ENCODE measurements at places on chromosomes 6 and 20.

DNA sequence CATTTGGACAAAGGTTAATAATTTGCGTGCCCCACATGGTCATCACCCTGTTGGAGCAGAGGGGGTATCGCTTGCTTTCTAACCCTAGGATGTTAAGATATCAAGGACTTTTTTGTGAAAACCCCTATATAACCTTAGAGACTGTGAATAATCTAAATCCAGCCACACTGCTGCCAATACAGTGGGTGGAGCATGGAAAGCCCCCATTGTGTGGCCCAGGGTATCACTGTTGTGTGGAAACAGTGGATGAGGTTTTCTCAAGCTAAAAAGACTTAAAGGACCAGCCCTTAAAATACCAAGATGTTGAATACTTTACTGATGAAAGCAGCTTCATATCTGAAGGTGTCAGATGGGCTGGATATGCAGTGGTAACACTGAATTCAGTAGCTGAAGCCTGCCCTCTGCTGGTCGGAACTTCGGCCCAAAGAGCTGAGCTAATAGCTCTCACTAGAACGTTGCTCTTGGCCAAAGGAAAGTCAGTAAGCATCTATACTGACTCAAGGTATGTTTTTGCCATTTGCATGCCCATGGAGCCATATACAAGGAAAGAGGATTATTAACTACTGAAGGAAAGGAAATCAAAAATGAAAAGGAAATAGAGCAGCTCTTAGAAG lies 695.2 kb downstream of the PHF3 start:
- no peak for DNase-seq

- DNase-seq, result no peak
These were observed 213.6 kb downstream of the RNGTT start for GRCh38 chr6:88749849-88750248.

- no peak for DNase-seq
These were observed 1.5 kb downstream of the VARS2 start for GRCh38 chr6:30915591-30915946.

DNA sequence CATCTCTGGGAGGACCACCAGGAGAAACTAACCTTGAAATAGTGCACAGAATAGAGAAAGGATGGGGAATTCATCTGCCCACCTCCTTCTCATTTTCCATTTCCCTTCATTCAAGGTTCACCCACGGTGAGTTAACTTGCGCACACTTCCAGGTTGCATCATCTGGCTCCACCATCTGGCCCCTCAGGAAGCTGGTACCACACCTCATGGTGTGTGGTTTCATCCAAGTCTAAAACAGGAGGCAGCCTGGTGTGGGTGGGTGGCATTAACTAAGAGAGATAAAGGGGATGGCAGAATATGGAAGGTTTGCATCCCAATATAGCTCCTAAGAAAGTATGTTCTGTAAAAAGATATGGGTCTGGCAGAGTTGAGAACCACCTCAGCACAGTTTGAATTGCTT lies 3.8 kb downstream of the ZNF334 start:
- DNase-seq, result no peak

GRCh38 chr20:43765916-43766315 lies 39.1 kb upstream of the GTSF1L start:
- no peak for DNase-seq

GRCh38 chr6:53290537-53291510 lies 57.9 kb downstream of the ELOVL5 start:
- no peak for DNase-seq

DNA sequence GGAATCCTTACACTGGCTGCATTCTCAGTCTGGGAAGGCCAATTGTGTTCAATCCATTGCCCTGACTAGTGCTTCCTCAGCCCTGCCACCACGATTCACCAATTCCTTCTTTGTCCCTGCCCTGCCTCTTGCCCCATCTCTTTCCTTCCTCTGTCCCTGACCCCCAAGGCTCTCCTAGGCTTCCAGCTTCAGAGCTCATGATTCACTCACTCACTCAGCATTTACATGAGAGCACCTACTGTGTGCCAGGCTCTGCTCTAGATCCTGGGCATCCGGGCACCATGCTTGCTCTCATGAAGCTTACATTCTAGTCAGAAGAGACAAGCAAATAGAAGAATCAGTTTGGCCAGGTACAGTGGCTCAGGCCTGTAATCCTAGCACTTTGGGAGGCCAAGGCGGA lies 489.5 kb upstream of the JARID2 start:
- no peak for DNase-seq

GRCh38 chr6:135189344-135189743 lies 8.2 kb downstream of the MYB start:
- DNase-seq, result no peak

GRCh38 chr6:157754351-157754750 lies 68.7 kb upstream of the SNX9 start:
- no peak for DNase-seq

DNA sequence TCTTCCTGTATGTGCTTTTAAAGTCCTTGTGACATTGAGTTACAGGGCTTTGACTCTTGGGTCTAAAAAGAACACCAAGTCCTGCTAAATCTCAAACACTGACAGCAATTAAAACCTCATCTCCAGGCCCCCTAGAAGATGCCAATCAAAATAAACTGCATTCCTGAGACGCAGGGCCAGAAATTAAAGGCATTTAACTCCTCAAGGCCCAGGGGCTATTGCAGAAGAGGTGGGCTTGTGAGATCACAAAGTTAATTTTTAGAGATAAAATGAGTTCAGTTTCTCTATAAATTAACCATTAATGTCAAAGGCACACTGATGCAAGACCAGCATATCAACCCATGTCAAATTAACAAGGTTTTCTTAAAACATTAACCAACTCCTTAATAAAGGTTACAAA lies 145.6 kb upstream of the CARMIL1 start:
- no peak for DNase-seq

- DNase-seq, result no peak
These were observed 12.0 kb upstream of the PTPN1 start for GRCh38 chr20:50498071-50498776.

GRCh38 chr20:62632575-62633090 lies 9.7 kb upstream of the SLCO4A1 start:
- DNase-seq, result no peak

- DNase-seq, result no peak
These were observed 63.9 kb downstream of the REV3L start for GRCh38 chr6:111418971-111419693.

DNA sequence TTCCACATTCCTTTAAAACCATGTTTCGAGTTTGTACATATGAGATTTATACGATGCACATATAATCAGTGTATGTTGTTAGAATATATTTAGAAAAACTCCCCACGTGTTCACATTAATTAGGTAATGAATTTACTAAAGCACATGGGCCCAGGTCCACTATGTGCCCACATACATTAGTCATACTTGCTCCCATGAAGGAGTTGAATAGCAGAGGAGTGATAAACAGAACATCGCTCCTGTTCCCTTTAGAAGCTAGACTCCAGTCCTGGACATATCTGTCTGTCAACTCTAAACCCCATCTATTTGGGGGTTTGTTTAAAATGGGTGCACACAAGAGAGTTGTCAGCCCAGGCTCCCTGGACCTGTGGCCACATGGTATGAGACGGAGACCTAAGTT lies 108.1 kb upstream of the TIAM2 start:
- DNase-seq, result no peak

DNA sequence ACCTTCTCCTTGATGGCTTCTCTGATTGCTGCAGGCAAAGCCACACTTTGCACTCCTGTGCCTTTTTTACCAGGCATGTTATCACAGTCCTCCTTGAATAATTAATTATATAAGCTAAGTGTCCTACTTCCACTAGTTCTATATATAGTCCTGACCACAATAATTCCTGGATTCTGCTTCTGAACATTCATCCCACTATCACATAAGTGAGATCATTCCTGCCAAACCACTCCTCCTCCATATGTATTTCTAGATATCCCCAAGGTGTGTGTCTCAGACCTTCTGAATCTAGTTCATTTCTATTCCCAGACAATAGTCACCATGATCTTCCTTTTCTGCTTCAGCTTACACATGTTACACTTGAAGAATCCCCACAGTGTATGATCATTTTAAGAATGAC lies 1237.5 kb upstream of the MAP3K7 start:
- no peak for DNase-seq

DNA sequence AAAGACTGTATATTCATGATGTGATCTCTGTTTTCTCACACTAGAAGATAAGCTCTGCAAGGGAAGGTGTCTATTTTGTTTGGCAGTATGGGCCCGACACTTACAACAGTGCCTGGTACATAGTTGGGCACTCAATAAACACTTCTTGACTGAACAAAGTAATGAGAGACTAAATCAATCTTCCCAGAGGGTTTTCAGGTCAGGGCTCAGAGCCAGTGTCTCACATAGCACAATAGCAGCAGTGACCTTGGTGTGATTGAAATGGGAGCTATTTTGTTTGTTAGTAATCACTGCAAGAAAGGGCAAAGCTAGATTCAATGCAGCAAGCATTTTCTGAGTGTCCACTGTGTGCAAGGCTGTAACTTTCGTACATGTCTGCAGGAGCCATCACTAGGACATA lies 26.4 kb upstream of the GCM1 start:
- DNase-seq, result no peak

DNA sequence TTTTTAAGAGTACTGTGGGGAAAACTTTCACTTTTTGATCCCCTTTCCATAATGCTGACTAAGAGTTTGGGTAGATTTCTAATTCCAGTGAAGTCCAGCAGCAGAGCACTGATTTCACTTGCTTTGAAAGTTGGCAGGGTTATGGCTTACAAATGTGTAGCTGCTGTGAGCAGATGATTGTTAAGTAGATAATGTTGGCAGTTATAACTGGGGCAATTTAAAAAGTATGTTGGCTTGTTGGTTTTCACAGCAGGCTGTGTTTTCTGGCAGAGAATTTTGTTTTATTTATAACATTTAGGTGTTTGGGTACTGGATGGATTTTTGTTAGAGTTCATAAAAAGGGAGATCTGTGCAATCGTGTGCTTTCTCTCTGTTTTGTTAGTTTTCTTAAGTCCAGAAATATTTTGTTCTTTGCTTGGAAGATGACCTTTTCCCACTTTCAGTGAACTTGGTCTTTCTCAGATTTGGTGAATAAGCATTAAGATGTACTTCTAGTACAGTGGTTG lies 31.4 kb downstream of the AFDN start:
- DNase-seq, result no peak

- DNase-seq, result no peak
These were observed 140.1 kb upstream of the BTBD3 start for GRCh38 chr20:11777387-11778205.

DNA sequence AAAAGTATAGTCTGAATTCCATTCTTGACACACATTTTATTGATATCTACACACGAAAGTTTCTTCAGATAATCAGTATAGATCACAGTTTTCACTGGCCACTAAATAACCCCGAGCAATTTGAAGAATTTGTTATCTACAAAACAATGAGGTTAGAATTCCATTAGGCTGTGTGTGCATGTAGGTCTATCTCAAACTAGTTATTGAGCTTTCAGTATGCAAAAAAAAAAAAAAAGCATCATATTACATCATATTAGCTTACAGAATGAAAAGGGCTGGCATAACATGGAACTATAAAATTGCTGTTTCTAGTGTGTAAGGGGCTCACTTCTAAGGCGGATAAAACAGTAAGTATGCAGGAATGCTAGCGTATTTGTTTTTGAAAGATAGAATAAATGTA lies 59.5 kb upstream of the ADGRG6 start:
- no peak for DNase-seq

- DNase-seq, result no peak
These were observed 725.0 kb upstream of the HS3ST5 start for GRCh38 chr6:115067690-115068447.

- DNase-seq, result no peak
These were observed 33.3 kb downstream of the GSTA3 start for GRCh38 chr6:52876056-52876787.

DNA sequence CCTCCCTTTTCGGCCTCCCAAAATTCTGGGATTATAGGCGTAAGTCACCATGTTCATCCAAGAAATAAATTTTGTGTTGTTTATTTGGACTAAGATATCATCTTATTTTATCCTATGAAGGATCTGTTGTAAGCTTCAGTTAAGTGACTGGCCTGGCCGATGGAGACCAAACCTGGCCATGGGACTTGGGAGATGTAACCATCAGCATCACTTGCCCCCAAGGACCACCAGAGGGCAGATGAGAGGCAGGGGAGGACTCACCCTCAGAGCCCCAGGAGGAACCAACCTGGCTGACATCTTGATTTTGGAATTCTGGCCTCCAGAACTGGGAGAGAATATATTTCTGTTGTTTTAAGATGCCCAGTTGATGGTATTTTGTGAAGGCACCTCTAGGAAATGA lies 266.7 kb downstream of the CDH26 start:
- DNase-seq, result no peak

DNA sequence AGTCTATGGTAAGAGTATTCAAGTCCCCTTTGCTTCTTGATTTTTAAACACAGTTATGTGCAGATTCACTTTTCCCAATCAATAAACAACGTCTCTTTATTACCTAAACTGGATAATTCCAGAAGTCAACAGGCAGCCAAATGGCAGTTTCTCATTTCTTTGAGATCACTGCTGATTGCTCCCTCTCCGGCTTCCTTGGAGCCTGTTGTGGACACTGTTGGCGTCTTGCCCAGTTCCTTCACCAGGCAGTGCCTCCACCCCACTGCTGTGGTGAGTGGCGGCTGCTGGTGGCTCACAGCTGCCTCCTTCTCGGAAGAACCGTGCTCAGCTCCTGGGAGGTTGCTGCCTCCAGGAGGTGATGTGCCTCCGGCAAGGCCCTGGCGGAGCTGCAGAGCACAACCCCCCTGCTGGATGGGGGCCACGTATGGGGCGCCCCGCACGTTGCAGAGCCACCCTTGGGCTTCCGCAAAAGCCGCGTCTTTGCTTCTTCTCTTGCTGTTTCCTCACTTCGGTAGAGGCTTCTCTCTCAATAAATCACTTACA lies 105.1 kb upstream of the CNKSR3 start:
- DNase-seq, result no peak

DNA sequence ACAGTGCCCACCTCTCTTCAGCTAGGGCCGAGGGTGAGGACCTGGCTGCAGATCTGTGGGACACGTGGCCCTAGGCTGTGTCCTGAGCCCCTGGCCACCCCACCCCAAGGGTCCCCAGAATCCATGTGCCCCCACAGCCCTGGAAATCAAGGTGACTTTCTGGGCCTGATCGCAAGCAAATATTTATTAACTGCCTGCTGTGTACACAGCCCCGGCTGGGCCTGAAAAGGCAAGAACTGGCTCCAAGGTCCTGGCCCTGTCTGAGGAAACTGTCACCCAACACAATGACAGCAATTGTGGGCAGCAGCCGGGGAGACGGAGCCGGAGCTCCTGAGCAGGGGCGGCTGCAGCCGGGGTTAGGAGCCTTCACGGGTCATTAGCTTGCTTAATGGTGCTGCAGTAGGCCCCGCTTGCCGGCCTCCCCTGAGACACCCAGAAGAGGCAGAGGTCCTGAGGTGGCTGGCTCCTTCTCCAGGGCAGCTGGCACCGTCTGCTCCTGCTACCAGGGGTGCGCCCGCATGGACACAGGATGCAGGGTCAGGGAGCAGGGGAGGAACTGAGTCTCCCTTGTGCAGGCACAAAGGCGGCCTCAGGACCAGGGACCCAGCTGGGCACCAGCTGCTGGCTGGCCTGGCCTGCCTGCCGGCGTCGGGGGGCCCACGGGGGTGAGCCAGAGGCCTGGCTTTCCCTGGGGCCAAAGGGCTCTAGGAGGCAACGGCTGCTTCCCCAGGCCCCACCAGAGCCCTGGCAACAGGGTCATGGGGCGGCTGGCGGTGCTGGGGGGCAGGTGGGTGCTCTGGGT lies 24.1 kb downstream of the NPEPL1 start:
- no peak for DNase-seq
